ENCODE measurements at places on chromosomes 7 and 10.

DNA sequence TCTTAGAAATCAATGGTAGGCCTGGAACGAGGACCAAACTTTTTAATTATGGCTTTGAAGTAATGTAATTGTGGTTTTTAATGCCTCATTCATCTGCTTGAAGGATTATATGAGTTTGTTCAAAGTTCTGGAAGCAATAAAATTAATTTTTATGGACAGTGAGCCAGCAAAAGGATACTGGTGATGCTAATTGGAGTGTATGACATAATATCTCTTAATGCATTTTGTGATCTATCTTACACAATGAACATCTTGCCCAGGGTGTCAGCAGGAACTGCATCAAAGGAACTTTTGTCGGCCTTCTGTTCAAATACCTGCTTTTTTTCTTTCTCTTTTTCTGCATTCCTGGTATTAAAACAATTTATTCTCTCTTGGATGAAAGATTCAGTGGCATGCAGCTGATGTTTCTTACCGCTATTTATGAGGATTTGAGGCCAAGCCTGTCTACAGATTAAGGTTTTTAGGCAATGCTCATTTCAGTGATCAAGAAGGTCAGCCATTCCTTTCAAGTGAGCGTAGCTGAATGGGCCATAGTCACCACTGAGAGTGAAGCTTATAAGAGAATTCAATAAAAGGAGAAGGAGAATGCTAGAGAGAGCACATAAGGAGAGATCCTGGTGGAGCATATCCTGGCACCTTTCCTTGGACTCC, 974.8 kb downstream of the SORCS3 start:
- DNase-seq, result no peak

- no peak for DNase-seq
Observed at GRCh38 chr7:71465741-71466189, 333.8 kb downstream of the GALNT17 start.

GRCh38 chr10:8041284-8041991, 13.1 kb upstream of the GATA3 start:
- DNase-seq, result no peak

DNA sequence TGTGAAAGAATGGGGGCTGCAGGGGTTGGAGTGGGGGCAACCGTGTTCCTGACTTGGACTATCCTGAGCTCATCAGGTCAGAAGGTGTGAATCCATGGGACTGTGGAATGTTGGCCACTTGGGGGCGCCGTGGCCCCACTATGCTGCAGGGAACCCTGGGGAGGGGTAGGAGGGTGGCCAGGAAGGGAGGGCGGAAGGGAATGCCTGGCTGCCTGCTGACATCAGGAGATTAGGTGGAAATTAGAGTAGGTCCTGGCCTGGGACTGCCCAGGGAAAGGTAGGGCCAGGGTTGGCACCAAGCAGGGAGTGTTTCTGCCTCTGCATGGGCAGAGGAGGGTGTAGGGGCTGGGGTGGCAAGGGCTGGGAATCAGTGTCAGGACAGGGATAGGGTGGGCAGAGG, 65.8 kb upstream of the PRSS58 start:
- no peak for DNase-seq
